ENCODE measurements at places on chromosomes 12 and 14. TPM values are rescaled to one million over a fixed set of nuclear protein-coding genes. Genes with fewer than 3 reads are reported as not detected.

DNA sequence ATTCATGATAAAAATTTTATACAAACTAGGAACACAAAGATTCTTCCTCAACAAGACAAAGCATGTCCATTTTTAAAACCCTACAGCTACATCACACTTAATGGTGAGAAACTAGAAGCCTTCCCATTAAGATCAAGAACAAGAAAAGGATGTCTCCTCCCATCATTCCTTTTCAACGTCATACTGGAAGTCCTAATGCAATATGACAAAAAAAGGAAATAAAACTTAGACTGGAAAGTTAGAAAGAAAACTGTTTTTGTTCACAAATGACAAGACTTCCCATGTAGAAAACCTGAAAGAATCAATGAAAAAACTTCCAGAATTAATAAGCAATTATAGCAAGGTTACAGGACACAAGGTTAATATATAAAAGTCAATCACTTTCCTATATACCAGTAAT lies 82.5 kb downstream of the NUMB start:
- no peak for DNase-seq

DNA sequence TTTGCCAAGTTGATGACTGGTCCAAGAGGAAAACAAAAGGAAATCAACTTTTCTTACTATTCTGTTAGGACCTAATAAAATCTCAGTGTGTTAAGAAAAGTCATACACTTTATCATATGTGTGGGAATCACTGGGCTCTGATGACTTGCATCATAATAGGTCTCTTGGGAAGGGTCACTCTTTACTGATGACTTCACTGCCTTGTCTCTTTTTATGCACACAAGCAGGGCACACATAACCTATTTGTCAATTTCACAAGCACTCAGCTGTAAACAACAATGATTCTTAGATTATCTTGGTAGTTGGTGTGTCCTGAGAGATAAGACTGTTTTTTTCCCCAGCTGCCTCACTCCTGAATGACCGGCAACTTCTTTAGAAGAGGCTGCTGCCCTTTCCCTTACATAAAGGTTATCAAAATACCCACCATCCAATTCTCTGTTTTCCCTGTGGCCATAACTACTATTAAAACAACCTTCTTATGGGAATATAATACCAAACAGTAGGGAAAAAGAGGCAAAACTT lies 50.9 kb upstream of the INSM2 start:
- no peak for DNase-seq

DNA sequence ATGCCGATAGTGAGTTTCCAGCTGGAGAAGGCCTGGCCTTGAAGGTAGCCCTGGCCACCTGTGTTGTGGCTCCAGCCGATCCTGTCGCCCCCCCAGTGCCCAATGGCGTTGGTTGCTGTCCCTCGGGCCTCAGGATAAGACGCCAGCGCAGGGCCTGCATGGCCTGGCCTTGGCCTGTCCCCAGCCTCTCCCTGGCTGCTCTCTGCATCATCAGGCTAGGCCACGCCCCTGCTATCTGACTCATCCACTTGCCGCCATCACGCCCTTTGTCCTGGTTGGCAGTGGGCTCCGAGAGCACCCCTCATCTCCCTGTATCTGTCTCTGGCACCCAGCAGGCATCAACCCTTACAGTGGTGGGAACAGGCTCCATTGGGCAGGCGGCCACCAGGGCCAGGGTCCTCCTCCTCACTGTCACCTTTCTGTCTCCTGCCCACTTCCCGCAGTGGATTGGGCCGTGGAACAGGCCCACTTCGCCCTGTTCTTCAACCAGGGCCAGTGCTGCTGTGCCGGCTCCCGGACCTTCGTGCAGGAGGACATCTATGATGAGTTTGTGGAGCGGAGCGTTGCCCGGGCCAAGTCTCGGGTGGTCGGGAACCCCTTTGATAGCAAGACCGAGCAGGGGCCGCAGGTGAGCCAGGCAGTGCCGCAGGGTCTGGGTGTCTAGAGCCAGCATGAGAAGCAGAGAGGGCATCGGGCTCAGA lies 25.6 kb downstream of the ALDH2 start:
- DNase-seq = no peak

- no peak for DNase-seq
Observed at GRCh38 chr12:68264857-68265256, 11.5 kb upstream of the IL22 start.

GRCh38 chr12:27193854-27194544 lies 50.1 kb upstream of the STK38L start:
- no peak for DNase-seq

DNA sequence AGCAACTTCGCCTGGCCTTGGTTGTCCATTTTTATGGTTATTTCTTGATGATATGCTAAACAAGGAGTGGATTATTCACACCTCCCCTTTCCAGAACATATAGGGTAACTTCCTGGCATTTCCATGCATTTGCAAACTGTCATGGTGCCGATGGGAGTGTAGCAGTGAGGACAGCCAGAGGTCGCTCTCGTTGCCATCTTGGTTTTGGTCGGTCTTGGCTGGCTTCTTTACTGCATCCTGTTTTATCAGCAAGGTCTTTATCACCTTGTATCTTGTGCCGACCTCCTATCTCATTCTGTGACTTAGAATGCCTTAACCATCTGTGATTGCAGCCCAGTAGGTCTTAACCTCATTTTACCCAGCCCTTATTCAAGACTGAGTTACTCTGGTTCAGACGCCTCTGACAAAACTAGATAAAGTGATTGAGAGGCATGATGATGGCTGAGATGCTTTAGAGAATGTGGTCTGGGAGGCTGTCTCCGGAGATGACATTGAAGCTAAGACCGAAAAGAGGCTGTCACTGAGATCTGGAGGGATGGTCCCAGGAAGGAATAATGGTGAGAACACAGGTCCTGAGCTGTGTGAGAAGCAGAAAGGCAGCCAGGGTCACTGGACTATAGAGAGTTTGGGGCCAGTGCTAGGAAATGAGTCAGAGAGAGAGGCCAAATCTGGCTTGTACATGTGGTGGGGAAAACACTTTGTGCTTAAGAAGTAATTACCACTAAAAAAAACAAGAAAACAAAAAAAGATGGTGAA lies 2.9 kb downstream of the GLT1D1 start:
- DNase-seq = no peak

DNA sequence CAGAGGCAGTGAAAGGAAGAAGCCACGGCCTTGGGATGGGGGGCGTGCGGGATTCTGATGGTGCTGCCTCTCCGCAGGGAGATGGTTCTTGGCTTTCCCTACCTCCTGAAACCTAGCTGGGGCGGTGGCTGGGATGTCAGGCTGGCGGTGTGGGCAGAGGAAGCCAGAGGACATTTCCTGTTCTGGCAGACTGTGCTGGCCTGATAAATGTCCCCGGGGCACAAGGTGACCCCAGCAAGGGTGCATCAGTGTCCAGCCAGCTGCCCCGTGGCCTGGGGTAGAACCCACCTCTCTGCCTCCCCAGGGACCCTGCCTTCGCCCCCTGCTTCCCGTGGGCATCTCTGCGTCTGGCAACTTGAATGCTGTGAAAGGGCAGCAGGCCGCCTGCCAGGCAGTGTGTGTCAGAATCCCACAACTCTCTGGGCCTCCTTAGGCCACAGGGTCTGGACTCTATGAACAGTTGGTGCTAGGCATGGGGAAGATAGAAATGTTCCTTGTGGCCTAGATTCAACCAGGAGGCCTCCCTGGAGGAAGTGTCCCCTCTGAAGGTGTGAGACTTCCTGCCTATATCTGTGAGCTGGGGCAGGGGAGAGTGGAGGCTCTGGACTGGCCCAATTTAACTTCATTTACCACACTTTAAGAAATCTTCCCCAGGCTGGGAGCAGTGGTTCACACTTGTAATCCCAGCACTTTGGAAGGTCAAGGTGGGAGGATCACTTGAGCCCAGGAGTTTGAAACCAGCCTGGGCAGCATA lies 4.9 kb downstream of the SH2B3 start:
- DNase-seq = no peak

DNA sequence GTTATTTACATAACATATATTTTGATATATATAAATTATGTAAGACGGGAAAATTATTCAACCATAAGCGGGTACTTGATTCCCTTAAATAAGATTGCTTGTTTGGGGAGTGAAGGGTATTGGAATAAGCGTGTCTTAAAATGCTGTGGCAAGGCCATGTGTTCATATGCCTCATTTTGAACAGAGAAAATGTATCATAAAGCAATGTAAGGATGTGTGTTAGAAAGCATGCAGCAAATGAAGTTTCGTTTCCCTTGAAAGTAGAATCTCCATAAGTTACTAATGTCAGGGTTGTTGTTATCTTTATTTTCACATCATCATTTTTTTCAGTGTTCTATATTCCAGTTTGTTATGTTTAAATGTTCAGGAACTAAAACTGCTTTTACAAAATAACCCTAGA lies 465.6 kb downstream of the FOXG1 start:
- no peak for DNase-seq

DNA sequence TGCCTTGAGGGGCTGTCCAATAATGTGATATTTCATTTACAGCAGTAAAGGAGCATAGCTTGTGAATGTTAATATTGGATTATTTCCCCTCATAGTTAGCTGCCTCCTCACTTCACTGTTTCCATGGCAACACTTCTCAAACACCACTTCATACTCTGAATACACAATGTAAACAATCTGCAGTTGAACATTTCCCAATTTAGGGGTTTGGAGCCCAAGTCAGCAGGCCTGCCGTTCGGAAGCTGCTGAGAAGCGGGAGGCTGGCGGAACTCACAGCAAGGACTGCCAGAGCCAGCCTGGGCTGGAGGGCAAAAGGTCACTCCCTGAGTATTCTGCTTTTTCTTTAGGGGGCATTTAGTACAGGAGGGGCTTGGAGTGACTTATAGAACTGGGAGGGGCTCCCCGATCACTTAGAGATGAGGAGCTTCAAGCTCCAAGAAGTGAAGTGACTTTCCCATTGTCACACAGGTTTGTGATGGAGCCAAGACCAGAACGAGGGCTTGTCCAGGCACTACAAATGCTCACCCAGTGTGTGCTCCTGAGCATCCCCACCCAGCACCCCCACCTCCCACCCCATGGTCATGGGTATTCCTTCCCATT lies 12.1 kb upstream of the SLC24A4 start:
- DNase-seq = no peak

GRCh38 chr14:102116361-102117180 lies 23.1 kb upstream of the WDR20 start:
- no peak for DNase-seq

DNA sequence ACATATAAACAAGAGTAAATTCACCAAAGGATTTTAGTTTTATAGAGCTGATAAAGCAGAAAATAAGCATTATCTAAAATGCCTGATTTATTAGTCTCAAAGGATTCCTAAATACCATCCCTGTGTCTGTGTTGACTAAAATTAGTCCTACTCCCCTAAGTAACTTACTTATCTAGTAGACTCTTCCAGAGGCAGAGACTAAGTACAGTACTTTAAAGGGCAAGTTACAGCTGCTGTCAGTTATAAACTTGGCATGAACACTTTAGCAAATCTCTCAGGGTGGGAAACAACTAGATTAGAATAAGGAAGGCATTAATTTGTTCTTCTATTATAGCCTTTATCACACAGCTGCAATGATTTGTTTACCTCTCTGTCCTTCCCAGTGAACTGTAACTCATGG lies 46.0 kb downstream of the ATP2B1 start:
- no peak for DNase-seq

DNA sequence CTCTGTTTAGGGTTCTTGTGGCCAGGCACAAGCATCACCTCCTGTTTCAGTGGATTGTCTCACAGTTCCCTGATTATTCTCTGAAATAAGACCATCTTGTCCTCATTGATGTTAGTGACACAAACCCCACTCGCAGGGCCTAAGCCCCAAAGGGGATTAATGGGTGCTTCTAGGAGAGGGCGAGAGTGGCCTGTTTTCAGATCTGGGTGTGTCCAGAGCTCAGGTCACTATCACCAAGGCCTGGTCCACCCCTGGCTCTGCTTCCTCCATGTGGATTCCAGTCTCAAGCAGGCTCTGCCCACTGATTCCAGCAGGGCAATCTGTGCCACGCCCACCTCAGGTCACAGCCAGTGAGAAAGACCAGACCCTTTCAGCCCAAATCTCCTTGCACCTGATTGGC lies 361.9 kb downstream of the ADGRD1 start:
- no peak for DNase-seq

DNA sequence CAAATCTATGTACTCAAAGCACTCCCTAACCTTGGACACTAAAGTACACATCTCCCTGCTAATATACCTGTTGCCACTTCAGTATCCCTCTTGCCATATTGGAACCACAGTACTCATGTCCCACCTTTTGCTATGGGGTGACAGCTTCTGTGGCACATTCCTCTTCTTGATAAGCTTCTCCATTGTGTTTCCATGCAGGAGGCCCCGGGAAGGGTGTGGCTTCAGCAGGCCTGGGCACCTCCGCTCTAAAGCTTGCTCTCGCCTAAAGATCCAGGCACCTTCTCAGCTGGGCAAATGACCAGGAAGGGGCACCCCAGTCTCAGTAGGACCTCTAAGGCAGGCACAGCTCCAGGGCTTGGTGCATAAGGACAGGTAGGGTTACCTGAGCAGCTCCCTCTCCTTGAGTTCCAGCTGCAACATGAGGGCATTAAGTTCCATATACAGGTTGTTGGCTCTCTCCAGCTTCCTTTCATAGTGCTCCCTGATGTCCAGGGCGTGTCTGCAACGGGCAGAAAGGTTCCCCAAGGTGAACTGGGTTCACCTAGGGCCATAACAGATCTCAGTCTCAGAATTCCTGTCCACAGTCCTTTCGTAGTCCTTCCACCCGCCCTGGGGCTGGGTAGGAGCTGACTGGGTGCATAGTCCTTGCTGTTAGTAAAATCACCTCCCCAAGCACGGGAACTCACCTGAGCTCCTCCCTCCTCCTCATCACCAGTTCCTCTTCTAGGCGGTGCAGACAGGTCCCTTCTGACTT lies 15.9 kb downstream of the MAP3K12 start:
- DNase-seq = peak; percentile 20

- DNase-seq = no peak
Observed at GRCh38 chr12:51087818-51088217, 4.4 kb upstream of the CSRNP2 start.

GRCh38 chr12:67326637-67327036 lies 57.5 kb downstream of the CAND1 start:
- no peak for DNase-seq

GRCh38 chr14:81728447-81728846 lies 194.8 kb upstream of the SEL1L start:
- no peak for DNase-seq

DNA sequence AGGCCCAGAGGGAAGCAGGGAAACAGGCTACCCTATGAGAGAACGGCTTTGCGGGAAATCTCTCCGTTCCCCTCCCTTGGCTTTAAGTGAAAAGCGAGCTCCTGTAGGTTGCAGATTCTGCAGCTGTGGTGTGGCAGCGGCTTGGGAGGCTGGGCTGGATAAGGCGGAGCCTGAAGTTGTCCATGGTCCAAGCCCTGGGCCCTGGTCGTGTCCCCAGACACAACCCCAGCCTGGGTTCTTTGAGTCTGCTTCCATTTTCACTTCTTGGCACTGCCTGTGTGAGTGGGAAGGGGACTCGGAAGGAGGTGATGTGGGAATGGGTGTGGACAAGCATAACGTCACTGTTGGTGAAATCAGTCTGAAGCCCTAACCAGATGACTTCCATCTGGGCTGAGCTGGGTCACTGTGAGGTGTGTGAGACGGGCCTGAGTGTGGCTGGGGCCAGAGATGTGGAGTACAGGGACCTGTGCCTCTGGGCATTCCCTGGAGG lies 43.0 kb upstream of the CTDSP2 start:
- DNase-seq = no peak

The EDDM3A gene
- not detected for total RNA-seq

The DIO2 gene
- not detected for total RNA-seq

The NCKAP5L gene
- 17.0 TPM for total RNA-seq

The BCL11B gene
- not detected for total RNA-seq

The ASCL1 gene
- total RNA-seq = not detected

The PSMC1 gene
- total RNA-seq = 288 TPM

The SERPINA10 gene
- total RNA-seq = not detected

The SIX1 gene
- 0.31 TPM for total RNA-seq

Data from G401 (cell line).